ENCODE measurements at places on chromosomes 11 and 22. TPM values are rescaled to one million over a fixed set of nuclear protein-coding genes. Genes with fewer than 3 reads are reported as not detected.

- no peak for DNase-seq
Observed at GRCh38 chr11:2585566-2586086, 114.2 kb downstream of the KCNQ1OT1 start.

GRCh38 chr22:26812731-26813130 lies 155.3 kb downstream of the MIAT start:
- DNase-seq = no peak

- no peak for DNase-seq
Observed at GRCh38 chr22:31715147-31715778, 34.7 kb downstream of the PRR14L start.

DNA sequence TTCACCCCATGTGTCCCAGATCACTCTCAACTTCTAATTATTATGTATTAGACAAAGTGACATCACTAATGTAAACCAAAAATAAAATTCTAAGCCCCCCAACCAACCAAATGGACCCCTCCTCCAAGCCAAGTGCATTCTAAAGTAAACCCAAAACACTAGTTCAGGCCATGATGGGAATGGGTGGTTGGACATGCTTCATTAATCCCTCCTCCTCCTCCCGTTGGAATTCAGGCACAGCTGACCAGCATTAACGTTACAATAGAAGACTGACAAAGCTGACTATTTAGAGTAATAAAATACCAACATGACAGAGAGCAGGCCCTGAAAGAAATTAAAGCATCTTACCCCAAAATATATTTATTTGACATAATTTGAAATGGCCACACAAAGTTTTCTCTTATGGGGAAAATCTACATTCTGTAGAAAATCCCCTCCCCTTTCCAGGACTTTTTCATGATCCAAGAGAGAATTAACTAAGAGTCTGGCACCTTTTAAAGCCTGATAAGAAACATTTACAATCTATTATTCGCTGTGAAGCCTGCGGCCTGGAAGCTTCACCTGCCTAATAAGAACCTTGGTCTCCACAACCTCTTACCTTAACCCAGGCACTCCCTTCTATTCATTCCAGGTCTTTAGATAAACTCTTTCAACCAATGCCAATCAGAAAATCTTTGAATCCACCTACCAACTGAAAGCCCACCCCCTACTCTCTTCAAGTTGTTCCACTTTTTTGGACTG lies 948.5 kb upstream of the CCDC90B start:
- no peak for DNase-seq

Gene ART1
- 7.6 TPM for polyA plus RNA-seq

Gene WBP2NL
- polyA plus RNA-seq = 1.1 TPM

GRCh38 chr11:12090761-12091258 lies 19.6 kb upstream of the MICAL2 start:
- DNase-seq = no peak

Gene KDM2A
- polyA plus RNA-seq = 64.1 TPM

Gene FREY1
- polyA plus RNA-seq = 0.26 TPM

Gene CARD10
- 12.3 TPM for polyA plus RNA-seq

DNA sequence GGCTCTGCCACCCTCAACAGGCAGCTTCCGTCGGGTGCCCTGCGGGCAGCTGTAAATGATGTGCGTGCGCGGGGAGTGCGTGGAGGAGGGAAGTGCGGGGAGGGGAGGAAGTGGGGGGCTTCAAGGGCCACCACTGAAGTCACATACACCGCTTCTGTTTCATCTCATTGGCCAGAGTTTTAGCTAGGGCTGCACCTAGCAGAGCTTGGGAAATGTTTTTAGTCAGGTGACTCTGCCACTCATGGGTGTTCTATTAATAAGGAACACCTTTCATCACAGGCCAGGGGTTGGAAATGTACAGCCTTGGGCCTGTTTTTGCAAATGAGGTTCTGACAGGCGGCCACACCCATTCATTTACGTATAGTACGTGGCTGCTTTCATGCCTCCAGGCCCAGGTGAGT lies 14.6 kb downstream of the FAM118A start:
- no peak for DNase-seq

GRCh38 chr11:61682906-61683675 lies 2.9 kb downstream of the DAGLA start:
- no peak for DNase-seq

Gene NAV2
- polyA plus RNA-seq = 89.1 TPM

- no peak for DNase-seq
Observed at GRCh38 chr11:36558571-36559413, 9.0 kb upstream of the RAG1 start.

Data from hindlimb muscle (tissue), 1 donor.